ENCODE measurements at places on chromosomes 7 and 10.

GRCh38 chr10:100782461-100783244 lies 37.3 kb downstream of the PAX2 start:
- no peak for DNase-seq

DNA sequence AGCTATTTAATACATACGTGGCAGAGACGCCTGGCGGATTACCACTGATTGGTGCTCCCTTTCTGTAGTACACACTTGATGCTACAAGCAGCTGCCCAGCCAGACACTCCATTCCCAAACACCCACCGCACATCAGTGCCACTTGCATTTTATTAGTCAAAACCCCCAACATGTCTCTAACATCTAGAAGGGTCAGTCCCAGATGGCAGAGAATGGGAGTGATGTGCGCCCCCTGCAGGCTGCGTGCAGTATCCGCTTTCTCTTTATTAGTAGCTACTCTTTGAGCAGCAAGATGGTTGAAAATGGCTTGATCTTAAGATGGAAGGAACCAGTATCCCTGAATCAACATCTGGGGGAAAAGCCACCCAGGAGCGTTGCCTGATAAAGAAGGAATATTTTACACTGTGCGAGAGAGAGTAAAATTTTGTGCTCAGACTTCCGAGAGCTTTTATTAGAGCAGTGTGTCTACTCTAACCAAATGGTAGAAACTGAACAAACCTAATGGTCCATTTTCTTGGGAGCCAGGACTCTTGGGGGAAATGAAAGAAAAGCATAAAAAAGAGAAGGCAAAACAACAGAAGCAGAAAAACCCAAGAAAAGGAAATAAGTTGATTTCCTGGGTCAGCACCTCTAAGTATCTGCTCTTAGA lies 78.3 kb downstream of the ST8SIA6 start:
- DNase-seq, result no peak

- DNase-seq, result no peak
These were observed 482.6 kb downstream of the IPMK start for GRCh38 chr10:57785068-57785467.

GRCh38 chr7:30950197-30950596 lies 13.6 kb upstream of the GHRHR start:
- DNase-seq, result no peak

DNA sequence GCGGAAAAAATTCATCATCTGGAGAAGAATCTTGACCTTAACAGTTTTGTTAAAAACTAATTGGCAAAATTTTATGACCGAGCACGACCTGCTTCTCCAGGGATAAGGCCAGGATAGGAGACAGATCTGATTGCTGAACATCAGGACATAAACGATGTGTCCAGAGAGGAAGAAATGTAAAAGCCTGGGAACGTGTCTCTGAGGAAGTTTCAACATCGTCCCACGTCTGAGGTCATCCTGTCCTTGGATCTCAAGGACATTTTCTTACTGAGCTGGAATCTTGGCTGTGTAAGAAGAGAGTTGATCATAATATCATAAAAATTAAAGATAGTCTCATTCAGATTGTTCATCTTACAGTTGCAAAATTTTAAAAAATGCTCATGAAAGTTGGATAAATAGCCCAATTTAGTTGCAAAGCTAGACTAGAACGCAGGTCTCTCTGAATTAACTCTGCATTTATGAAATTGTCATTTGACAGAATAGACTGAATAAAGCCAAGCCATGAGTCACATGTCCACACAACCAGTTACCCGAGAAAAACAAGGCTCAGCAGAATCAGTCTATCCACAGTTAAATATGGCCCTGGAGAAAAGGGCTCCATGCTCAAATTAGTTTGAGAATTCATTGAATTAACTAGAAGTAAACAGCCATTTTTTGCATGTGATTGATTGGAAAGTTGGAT lies 120.0 kb upstream of the EGFR start:
- DNase-seq, result no peak

- no peak for DNase-seq
These were observed 83.8 kb downstream of the SPAG6 start for GRCh38 chr10:22429146-22429545.

DNA sequence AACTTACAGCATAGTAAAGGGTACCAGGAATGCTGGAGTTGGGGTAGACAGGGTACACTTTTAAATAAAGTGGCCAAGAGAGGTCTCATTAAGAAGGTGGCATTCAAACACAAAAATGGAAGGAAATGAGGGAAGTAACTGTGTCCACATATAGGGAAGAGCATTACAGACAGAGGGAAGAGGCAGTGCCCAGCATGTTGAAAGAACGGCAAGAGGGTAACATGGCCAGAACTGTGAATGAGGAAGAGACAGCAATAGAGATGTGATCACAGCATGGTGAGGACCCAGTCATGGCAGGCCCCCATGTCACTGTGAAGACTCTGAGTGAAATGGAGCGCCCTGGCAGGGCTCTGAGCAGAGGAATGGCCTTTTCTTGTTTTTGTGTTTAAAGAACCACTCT lies 35.1 kb upstream of the ZNRF2 start:
- no peak for DNase-seq

GRCh38 chr10:91672021-91672608 lies 39.2 kb upstream of the PPP1R3C start:
- no peak for DNase-seq

DNA sequence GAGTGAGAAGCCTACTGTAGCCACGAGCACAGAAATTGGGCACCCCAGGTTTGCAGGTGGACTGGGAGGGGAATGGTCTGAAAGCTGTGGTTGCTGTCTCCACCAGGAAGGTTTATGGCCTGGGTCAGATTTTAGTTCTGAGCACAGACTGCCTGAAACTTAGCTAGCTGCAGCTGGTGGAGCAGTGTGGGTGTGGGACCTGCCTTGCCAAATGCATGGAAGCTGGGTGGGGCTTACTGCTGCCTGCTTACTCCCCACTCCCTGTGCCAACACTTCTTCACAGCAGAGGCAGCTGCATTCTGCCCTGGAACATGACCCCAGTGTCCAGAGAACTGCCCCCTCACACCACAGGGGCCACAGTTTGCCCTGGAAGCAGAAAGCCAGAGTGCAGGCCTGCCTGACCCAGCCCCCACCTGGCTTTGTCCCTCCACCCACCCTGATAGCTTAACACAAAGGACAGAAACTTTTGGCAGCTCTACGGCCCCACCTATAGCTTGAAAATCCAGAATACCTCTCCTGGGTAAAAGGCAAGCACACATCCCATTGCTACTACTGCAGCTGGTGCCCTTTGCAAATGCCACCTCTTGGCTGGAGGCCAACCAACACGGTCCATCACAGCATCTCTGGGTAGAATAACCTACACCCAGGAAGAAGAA lies 281.6 kb downstream of the AGMO start:
- no peak for DNase-seq

DNA sequence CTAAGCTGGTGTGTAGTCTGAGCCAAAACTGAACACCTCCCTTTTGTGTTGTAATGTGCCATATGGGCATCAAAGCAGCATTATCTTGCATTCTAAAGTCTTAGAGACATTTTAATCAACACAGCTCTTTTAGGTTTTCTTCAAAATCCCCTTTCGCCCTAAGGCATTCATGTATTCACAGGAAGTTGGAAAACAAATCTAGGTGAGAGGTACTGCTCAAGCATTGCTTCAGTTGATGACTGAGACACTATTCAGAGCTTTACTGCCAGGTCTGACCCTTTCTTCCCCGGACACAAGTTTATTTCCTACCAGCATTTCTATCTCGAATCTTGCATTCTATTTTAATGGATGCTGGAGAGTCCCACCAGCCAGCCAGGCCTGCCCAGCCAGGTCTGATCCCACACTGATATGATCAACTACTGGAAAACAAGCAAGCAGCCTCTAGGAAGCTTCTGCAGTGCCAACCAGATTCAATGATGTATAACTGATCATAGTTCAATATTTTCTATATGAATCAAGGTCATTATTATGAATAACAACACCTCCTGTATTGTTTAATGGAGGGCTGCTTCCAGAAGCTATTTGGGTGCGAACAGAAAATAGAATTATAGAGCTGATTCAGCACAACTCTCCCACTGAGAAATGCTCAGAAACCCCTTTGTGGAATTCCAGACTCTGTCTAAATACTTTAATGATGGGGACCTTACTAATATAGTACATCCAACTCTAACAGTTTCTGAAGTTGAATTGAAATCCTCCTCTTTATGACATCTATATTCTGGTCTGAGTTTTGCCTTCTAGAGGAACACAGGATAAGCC lies 4.0 kb upstream of the BRAF start:
- no peak for DNase-seq

DNA sequence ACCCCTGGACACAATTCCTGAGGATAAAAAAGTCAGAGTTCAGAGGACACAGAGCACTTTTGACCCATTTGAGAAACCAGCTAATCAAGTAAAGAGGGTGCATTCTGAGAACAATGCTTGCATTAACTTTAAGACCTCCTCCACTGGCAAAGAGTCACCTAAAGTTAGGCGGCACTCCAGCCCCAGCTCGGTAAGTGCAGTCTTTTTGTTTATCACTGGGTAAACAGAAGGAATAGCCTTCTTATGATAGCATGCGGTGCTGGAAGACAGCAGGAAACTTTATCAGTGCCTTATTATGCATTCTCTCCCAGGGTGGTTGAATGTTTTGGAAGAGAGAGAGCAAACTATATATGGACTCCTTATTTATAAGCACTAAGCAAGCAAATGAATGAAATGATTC lies 130.5 kb downstream of the CDK14 start:
- DNase-seq, result no peak

- DNase-seq, result no peak
These were observed 20.5 kb downstream of the TLL2 start for GRCh38 chr10:96493254-96493653.

- no peak for DNase-seq
These were observed 274.5 kb upstream of the PPP2R2D start for GRCh38 chr10:131626274-131626673.

- DNase-seq, result no peak
These were observed 1334.9 kb upstream of the CELF2 start for GRCh38 chr10:9682802-9683201.

- DNase-seq, result no peak
These were observed 63.9 kb downstream of the VOPP1 start for GRCh38 chr7:55508221-55509011.

DNA sequence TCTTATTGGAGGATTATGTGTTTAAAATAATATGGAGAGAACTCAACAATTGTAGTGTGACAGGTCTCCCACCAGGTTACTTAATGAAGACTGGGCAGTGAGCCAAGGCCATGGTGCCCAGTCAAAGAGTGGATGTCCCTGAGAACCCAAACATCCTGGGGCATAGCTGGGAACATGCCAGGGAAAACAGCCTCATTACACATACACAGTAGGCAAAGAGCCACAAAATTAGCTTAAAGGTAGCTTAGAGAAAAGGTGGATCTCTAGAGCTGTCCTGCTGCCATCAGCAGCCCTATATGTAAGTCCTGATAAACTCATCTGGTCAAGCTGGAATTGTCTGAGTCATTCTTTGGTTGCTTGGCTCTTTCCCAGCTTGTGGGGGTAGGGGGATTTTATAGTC lies 287.8 kb downstream of the PHF14 start:
- no peak for DNase-seq

DNA sequence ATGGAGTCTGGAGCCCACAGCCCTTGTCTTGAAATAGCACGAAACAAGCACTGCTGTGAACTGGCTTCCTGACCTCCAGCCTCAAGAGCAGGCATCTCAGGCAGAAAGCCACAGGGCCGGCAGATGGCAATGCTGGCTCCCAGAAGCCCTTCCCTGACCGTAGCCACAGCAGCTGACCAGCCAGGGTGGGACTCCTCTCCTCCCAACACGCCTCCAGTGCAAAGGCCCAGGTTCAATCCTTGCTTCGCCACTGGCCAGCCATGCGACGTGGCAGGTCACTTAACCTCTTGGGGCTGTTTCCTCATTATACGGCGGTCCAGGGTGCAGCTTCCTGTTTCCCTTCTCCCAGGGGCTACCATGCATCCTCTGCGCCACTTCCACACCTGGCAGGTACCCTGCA lies 12.8 kb downstream of the PRKAG2 start:
- DNase-seq, result peak; percentile 61

GRCh38 chr7:91598791-91599190 lies 281.7 kb downstream of the MTERF1 start:
- DNase-seq, result no peak

DNA sequence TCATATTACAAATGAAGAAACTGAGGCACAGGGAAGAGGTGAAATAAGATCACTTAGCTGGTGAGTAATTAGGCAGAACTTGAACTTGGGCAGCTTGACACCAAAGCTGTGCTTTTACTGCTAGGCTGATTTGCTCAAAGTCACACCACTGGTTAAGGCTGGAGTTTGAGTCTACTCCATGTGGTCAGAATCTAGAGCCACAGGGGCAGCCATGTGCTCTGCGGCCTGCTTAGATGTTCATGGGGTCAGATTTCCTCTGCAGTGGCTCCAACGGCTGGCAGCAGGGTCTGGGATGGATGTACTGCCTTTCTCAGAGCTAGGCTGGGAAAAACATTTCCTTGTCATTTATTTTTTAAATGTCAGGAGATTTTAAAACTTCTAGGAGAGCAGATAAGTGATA lies 417.5 kb downstream of the KCNMA1 start:
- DNase-seq, result no peak

DNA sequence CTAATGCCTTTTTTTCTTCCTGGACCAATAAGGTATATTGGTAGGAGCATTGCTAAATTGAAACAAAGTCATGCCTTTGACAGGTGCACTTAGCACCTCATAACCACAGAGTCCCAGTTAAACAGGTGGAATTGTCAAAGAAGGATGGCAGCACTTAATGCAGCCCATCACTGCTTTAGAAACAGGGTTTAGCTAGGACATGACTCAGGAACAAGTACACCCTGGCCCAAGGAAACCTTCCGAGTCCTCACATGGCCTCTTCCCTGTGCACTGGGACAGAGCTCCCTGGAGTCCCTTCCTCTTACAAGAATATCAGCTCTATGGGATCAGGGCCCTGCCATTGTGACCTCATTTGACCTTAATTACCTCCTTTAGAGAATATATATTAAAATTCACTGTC lies 382.7 kb downstream of the EXOC4 start:
- no peak for DNase-seq

GRCh38 chr10:123761038-123761428 lies 94.9 kb downstream of the GPR26 start:
- DNase-seq, result no peak

- no peak for DNase-seq
These were observed 29.5 kb downstream of the ZNF775 start for GRCh38 chr7:150408393-150409299.

- no peak for DNase-seq
These were observed 105.5 kb downstream of the SEMA3D start for GRCh38 chr7:85081392-85081791.

DNA sequence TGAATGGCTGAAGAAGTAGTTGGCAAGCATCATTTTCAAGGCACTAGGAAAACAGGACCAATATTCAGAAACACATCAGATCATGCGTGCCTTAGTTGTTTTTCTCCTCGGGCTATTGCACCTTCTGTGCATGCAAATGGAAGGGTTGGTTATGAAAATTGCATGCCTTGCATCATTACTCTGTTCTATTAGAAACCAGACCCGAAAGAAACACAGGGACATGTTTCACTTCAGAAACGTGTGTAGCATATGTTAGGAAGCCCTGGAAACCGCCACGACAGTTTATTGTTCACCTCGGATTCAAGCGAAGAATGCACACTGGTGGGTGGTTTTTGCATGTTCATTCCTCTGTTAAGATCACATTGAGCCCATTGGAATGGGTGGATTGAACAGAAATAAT lies 214.7 kb downstream of the FRMD4A start:
- DNase-seq, result no peak
